ENCODE measurements at places on chromosomes 2 and 18. TPM values are rescaled to one million over a fixed set of nuclear protein-coding genes. Genes with fewer than 3 reads are reported as not detected.

SCTR gene
- total RNA-seq, result not detected

XRCC5 gene
- 202 TPM for total RNA-seq

GREB1L gene
- total RNA-seq, result 3.0 TPM

GDF7 gene
- not detected for total RNA-seq

ARHGAP15 gene
- not detected for total RNA-seq

C2orf15 gene
- total RNA-seq, result not detected

RGPD6 gene
- total RNA-seq, result 27.9 TPM

DRC1 gene
- not detected for total RNA-seq

SATB2 gene
- total RNA-seq, result 9.9 TPM

CTDP1 gene
- total RNA-seq, result 26.0 TPM

CGREF1 gene
- 19.2 TPM for total RNA-seq

GATA6 gene
- 17.6 TPM for total RNA-seq

AQP12A gene
- total RNA-seq, result not detected

GRP gene
- not detected for total RNA-seq

CASP10 gene
- total RNA-seq, result 5.1 TPM

KHK gene
- total RNA-seq, result not detected

SLC14A1 gene
- 2.0 TPM for total RNA-seq
